Activated CD8-positive, alpha-beta T cell treated with anti-CD3 and anti-CD28 coated beads, Interleukin-2, amount 10 ng/mL, durations not matched to agents 7 days and 5 days (primary cell): ENCODE measurements at places on chromosomes 11 and 22. TPM values are rescaled to one million over a fixed set of nuclear protein-coding genes. Genes with fewer than 3 reads are reported as not detected.

GRCh38 chr11:77374611-77375031, 73.1 kb upstream of the GDPD4 start:
- no peak for DNase-seq
- peaks cover 7% of the 10 kb centered on the region for H3K4me1 ChIP-seq
- H3K4me3 ChIP-seq, result no peak overlapping the region
- no peak overlapping the region for H3K27ac ChIP-seq

DNA sequence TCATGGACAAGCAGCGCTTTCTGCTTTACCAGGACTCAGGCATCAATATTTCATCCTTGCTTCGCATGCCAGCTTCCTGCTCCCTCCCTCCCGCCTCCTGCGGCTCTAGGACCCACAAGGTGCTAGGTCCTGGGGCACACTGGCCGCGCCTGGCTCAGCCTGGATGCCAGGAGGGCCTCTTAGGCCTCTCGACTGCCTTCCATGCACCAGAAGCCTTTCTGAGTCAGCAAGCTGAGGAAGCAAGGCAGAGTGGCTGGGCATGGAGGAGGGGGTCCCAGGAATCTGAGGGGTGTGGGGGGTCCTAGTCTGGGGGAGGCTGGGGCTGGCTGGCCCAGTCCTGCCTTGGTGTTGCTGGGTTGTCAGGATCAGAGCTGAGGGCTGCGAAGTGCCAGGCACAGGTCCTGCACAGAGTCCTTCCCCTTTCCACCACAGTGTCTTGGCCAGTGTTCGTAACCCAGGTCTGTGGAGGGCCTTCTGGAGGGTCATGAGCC, 61.0 kb upstream of the THY1 start:
- no peak for DNase-seq
- H3K27me3 ChIP-seq, result peaks cover 7% of the 10 kb centered on the region
- H3K4me1 ChIP-seq, result no peaks in the 10 kb centered on the region
- no peak overlapping the region for H3K4me3 ChIP-seq

- peak overlapping the region; percentile 65 for H3K4me3 ChIP-seq
- DNase-seq, result peak; percentile 85
- H3K27ac ChIP-seq, result no peak overlapping the region
- H3K4me1 ChIP-seq, result peaks cover 46% of the 10 kb centered on the region
- H3K36me3 ChIP-seq, result no peaks in the 10 kb centered on the region
These were observed 38.3 kb upstream of the CREB3L1 start for GRCh38 chr11:46238967-46239800.

GRCh38 chr11:745428-745827, 1.8 kb upstream of the TALDO1 start:
- DNase-seq, result no peak
- H3K4me1 ChIP-seq, result peaks cover 21% of the 10 kb centered on the region
- no peak overlapping the region for H3K4me3 ChIP-seq
- H3K27me3 ChIP-seq, result no peaks in the 10 kb centered on the region

DNA sequence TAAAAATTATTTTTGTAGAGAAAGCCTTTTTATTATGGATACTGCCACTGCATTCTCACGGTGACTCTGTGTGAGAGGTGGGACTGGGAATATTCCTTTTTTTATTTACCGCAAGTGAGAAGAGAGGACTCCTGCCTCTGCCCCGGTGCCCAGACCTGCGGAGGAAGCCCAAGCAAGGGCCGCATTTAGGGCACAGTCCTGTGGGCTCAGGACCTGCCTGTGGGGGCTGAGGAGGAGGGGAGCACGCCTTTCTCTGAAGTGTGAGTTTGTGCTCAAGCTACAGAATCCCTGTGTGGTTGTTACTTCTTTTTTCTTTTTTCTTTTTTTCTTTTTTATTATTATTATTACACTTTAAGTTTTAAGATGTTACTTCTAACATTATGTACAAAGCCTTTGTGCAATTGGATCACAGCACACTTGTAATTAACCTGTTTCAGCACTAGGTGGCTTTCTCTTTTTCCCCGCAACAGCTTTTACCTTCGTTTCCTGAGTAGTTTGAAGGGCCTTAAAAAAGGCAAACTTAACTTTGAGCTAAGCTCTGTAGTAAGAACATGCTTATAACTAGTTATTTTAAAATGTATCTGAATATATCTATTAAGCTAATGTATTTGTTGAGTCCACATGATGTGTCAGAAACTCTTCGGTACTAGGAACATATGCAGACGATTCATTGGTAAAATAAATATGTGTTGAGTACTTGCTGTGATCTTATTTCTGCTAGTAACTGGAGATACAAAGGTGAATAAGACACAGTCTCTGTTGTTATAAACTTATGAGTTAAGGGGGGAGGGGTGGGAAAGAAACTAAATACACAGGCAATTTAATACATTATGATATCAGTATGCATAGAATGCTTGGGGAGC, 18.3 kb downstream of the AMOTL1 start:
- peaks cover 19% of the 10 kb centered on the region for H3K27me3 ChIP-seq
- H3K4me1 ChIP-seq, result no peaks in the 10 kb centered on the region
- DNase-seq, result no peak
- H3K27ac ChIP-seq, result no peak overlapping the region
- H3K36me3 ChIP-seq, result no peaks in the 10 kb centered on the region
- H3K4me3 ChIP-seq, result no peak overlapping the region

- no peak overlapping the region for H3K27ac ChIP-seq
- no peaks in the 10 kb centered on the region for H3K36me3 ChIP-seq
- no peaks in the 10 kb centered on the region for H3K4me1 ChIP-seq
- no peak overlapping the region for H3K4me3 ChIP-seq
- peaks cover 19% of the 10 kb centered on the region for H3K27me3 ChIP-seq
These were observed 18.1 kb upstream of the RASD2 start for GRCh38 chr22:35522225-35523149.

The KCNJ11 gene
- total RNA-seq, result 5.7 TPM

DNA sequence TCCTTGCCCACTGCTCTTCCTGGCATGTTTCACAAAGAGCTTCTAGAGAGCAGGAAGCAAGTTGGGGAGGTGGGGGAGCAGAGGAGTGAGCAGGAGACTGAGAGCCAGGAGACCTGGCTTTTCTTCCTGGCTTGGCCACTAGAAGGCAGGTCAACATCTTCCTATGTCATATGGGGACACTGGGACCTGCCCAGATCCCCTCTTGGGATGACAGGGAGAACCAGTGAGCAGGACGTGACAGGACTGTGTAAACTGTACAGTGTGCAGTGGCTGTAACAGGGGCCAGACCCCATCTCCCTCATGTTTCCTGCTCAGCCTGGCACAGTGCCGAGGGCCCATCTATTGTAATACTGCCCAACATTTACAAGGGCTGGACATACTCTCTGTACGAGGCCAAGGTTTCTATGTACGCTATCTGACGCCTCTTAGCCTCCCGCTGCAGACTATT, 29.4 kb downstream of the GDPD5 start:
- no peak for DNase-seq
- H3K36me3 ChIP-seq, result no peaks in the 10 kb centered on the region
- peaks cover 3% of the 10 kb centered on the region for H3K27me3 ChIP-seq
- H3K4me1 ChIP-seq, result peaks cover 18% of the 10 kb centered on the region
- no peak overlapping the region for H3K27ac ChIP-seq
- H3K4me3 ChIP-seq, result no peak overlapping the region

The APOL5 gene
- total RNA-seq, result not detected

The PIM3 gene
- total RNA-seq, result 45.1 TPM

DNA sequence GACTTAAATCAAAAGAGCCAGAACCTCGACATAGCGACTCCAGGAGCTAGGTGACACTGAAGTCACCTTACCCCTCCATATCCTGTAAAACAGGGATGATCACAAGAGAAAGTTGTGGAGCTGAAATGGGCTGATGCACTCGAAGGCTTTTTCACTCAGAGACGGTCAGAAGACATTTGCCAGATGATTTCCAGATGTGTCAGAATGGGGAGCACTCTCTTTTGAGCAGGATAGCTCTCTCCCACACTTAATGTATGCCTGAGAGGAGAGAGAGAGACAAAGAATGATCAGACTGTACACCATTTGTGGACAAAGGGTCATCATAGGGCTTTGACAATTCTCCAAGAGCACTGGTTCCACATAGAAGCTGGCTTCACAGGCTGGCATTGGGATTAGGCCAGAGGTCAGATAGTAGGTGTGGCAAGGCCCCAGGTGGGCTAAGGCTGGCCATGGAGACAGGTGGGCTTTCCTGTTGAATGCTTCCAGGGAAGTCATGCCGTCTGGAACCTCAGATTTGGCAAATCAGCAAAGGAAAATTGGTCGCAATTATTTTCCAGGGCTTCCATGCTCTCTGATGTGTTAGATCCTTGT, 42.3 kb upstream of the ETS1 start:
- peaks cover 78% of the 10 kb centered on the region for H3K4me1 ChIP-seq
- H3K36me3 ChIP-seq, result peaks cover 6% of the 10 kb centered on the region
- DNase-seq, result no peak
- H3K4me3 ChIP-seq, result peak overlapping the region; percentile 60
- H3K27me3 ChIP-seq, result no peaks in the 10 kb centered on the region

DNA sequence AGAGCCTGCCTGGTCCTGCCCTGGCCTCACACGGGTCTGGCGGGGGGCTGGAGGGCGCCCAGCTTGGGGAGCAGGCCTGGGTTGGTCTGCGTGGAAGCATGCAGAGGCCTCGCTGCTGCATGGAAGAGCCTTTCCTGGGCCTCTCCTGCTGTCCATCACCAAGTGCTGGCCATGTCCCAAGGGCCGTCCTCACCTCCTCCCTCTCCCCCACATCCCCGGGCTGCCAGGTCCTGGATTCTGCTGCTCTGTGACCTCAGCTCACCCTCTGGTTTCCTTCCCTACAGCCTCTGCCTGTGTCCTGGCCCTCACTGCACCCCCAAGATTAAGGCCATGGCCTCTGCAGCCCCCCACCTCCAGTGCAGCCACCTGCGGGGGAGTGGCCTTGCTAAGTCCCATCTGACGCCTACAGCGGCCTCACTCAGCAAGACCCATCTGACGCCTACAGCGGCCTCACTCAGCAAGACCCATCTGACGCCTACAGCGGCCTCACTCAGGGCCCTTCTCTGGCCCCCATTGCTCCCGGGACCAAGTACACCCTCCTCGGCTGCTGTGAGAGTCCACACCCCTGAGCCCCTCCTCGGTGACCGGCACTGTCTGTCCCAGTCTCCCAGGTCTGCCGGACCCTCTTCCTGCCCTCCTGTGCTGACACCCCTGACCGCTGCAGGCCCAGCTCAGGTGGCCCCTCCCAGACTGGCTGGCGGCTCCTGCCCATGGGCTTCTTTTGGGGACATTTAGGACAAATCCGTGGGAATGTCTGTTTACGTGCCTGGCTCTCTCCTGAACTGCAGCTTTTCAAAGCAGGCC, 119.5 kb upstream of the B3GAT1 start:
- H3K36me3 ChIP-seq, result no peaks in the 10 kb centered on the region
- H3K27me3 ChIP-seq, result peaks cover 13% of the 10 kb centered on the region
- no peak overlapping the region for H3K27ac ChIP-seq

- peaks cover 3% of the 10 kb centered on the region for H3K27me3 ChIP-seq
- peaks cover 15% of the 10 kb centered on the region for H3K4me1 ChIP-seq
- no peak overlapping the region for H3K27ac ChIP-seq
- DNase-seq, result no peak
- no peaks in the 10 kb centered on the region for H3K36me3 ChIP-seq
These were observed 77.9 kb downstream of the SCN3B start for GRCh38 chr11:123576501-123576900.

The CARNS1 gene
- total RNA-seq, result 4.9 TPM

The WNT7B gene
- not detected for total RNA-seq

The ANGPTL5 gene
- not detected for total RNA-seq

DNA sequence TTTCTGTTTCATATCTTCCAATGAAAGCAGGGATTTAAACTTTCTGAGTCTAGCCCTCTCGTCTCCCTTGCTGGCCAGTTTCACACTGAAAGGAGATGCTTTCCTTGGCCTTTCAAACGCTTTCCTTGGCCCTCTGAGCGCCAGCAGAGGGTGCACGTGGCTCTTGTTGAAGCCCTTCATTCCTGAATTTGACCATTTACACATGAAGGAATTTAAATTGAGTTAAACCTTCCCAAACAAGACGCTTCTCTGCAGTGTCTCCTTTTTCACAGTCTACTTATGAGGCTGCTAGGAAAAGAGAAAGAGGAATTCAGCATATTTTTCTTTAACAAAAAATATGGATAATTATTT, 21.6 kb downstream of the NNMT start:
- no peak overlapping the region for H3K27ac ChIP-seq
- no peaks in the 10 kb centered on the region for H3K36me3 ChIP-seq
- no peaks in the 10 kb centered on the region for H3K27me3 ChIP-seq
- no peak for DNase-seq
- H3K4me3 ChIP-seq, result no peak overlapping the region
- peaks cover 23% of the 10 kb centered on the region for H3K4me1 ChIP-seq

The KLHDC7B gene
- 10.6 TPM for total RNA-seq

GRCh38 chr11:4672470-4672869, 25.2 kb downstream of the OR51E2 start:
- H3K4me1 ChIP-seq, result no peaks in the 10 kb centered on the region
- H3K4me3 ChIP-seq, result no peak overlapping the region
- no peak for DNase-seq
- peaks cover 2% of the 10 kb centered on the region for H3K27me3 ChIP-seq
- H3K27ac ChIP-seq, result no peak overlapping the region

GRCh38 chr11:121372671-121373429, 79.3 kb upstream of the SORL1 start:
- H3K4me1 ChIP-seq, result peaks cover 30% of the 10 kb centered on the region
- H3K4me3 ChIP-seq, result peak overlapping the region; percentile 26
- no peaks in the 10 kb centered on the region for H3K27me3 ChIP-seq
- DNase-seq, result peak; percentile 28
- H3K27ac ChIP-seq, result peak overlapping the region; percentile 36
- H3K36me3 ChIP-seq, result no peaks in the 10 kb centered on the region

GRCh38 chr11:120740380-120740779, 228.8 kb downstream of the GRIK4 start:
- H3K4me1 ChIP-seq, result no peaks in the 10 kb centered on the region
- H3K4me3 ChIP-seq, result no peak overlapping the region
- no peaks in the 10 kb centered on the region for H3K36me3 ChIP-seq
- no peak overlapping the region for H3K27ac ChIP-seq
- H3K27me3 ChIP-seq, result peaks cover 5% of the 10 kb centered on the region
- no peak for DNase-seq

DNA sequence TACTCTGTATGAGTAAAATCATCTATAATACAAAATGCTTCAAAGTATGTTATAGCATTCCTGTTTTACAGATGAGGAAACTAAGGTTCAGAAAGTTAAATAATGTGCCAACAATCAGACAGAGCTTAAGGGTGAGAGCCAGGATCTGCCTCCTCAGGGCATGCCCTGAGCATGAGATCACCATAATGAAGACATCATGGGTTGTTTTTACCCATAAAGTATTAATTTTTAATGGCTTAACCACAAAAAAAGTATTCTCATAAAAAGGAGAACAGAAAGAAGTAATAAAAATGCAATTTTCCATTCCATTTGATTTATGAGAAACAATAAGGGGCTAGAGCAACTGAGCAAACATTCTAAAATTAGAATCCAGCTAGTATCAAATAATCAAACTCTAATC, 534.3 kb upstream of the ARHGAP42 start:
- no peak overlapping the region for H3K4me3 ChIP-seq
- no peak for DNase-seq
- no peaks in the 10 kb centered on the region for H3K4me1 ChIP-seq
- H3K36me3 ChIP-seq, result no peaks in the 10 kb centered on the region
- H3K27me3 ChIP-seq, result no peaks in the 10 kb centered on the region

The TMEM191C gene
- 1.1 TPM for total RNA-seq

The PPM1F gene
- total RNA-seq, result 15.7 TPM

The SLC7A4 gene
- total RNA-seq, result 0.21 TPM

DNA sequence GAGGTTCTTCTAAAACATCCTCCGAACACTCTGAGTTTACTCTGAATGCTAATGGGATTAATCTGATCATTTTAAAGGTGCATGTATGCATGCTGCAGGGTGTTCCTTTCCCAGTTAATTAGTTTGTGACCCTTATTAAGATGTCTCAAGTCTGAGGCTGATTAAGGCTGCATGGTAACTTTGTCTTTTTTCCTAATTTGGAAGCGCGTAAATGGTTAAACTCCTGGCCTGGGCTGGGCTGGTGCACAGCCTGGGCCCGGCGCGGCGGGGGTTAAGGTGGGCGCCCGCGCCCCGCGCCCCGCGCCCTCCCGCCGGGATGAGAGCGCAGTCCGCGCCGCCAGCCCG, 539.7 kb downstream of the NTM start:
- no peak overlapping the region for H3K4me3 ChIP-seq
- no peak for DNase-seq
- H3K4me1 ChIP-seq, result peaks cover 9% of the 10 kb centered on the region

The CCDC73 gene
- not detected for total RNA-seq
